LNCaP clone FGC (cell line): ENCODE measurements at places on chromosomes 7 and 10.

GRCh38 chr7:5406957-5407945 is 16.4 kb downstream of the TNRC18 start:
- DNase-seq: no peak

DNA sequence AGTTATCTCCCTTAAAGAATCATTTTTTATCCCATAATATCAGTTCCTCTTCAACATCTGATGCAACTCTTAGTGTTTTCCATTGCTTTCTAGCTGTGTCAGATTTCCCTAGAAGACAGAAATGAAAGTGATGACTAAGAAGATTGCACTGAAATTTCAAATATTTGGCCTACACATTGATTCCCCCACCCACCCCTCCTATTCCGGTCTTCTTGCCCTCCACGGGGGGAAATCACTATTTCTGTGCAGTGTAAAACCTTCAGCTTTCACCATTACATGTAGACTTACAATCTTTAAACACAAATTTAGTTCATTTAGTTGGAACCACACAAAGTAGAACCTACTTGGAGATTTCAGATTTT is 63.7 kb upstream of the IL6 start:
- DNase-seq: no peak

DNA sequence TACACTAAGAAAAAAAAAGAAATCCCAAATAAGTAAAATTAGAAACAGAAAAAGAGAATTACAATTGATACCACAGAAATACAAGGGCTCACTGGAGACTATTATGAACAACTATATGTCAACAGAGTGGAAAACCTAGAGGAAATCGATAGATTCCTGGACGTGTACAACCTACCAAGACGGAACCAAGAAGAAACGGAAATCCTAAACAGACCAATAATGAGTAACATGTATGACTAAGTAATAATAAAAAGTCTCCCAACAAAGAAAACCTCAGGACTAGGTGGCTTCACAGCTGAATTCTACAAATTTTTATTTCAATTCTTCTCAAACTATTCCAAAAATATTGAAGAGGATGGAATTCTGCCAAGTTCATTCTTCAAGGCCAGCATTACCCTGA is 13.9 kb downstream of the DIP2C start:
- no peak for DNase-seq

DNA sequence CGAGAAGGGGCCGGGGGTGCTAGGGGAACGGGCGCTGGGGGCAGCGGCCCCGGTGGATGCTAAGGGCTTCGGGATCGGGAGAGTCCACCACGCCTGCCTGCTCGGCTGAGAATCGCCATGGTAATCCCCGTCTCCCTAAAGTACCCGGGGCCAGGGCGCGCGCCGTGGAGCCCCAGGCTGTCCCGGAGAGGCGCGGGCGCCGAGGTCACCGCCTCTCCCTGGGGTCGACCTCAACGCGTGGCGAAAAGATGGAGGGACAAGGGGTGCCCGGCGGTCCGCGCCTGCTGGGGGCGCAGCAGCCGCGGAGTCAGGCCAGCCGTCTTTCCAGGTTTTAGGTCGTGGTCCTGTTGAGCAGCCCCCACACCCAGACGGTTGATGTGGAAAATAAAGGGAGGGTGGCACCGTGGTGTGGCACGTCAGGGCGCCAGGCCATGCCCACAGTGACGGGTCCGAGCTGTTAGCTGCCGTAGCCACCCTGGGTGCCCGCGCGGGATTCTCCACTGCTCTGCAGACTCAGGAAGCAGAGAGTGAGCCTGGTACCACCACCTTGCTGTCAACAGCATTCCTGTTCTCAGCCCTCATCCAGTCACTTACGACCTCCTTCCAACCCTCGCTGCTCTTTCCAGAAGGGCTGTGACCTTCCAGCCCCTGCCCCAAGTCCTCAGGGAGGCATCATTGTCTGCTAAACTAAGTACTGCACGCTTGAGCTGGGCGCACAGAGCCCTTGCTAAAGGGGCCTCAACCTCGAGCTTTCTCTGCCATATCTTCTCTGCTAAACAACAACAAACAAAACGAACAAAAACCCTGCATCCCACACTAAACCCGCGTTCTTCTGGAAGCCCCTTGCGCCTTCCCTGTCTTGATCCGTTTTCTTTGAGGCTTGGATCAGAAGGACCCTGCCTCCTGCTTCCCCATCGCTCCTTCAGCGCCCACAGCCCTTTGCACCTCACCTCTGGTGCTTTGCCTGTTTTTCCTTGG is 666 bp downstream of the SMKR1 start:
- no peak for DNase-seq

DNA sequence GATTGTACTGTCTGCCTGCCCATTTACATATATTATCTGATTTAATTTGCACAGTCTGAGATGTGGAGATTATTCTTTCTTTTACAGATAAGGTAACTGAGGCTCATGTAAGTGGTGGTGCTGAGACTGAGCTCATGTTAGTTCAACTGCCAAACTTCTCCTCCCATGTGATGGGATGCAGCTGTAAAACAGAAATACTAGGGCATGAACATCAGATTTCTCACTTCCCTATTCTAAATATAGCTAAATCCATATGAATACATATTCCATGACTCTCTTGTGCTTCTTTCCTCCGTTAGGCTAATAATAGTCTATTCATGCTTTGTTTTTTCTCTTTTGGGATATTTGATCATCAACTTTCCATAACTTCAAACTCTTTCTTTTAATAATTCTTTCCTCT is 84.7 kb downstream of the PTPRZ1 start:
- no peak for DNase-seq

DNA sequence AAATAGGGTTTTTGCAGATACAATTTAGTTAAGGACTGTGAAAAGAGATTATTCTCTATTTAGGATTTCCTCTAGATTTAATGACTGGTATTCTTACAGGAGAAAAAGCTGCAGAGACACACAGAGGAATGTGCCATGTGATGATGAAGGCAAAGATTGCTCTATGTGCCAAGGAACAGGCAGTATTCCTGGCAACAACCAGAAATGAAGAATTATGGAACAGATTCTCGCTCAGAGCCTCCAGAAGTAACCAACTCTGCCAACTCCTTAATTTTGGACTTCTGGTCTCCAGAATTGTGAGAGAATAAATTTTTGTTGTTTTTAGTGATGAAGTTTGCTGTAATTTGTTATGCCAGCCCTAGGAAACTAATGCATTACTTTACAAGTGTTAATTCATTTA is 307.6 kb upstream of the SEMA3A start:
- DNase-seq: no peak

GRCh38 chr7:125592331-125592730 is 662.7 kb upstream of the POT1 start:
- no peak for DNase-seq

DNA sequence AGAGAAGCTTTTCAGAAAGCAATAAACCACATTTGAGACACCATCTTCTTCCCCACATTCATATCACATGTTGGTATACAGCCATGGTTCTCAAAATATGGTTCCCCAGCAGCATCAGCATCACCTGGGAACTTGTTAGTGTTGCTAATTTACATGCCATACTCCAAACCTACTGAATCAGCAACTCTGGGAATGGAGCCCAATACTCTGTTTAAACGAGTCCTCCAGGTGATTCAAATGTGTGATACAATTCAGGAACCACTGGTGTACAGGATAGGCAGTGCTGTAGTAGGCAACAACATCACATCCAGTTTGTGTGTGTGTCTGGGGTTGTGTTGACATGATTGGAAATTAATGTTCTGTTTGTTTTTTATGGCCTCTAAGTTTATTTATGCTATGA is 47.7 kb downstream of the ZNF277 start:
- DNase-seq: peak; percentile 37

DNA sequence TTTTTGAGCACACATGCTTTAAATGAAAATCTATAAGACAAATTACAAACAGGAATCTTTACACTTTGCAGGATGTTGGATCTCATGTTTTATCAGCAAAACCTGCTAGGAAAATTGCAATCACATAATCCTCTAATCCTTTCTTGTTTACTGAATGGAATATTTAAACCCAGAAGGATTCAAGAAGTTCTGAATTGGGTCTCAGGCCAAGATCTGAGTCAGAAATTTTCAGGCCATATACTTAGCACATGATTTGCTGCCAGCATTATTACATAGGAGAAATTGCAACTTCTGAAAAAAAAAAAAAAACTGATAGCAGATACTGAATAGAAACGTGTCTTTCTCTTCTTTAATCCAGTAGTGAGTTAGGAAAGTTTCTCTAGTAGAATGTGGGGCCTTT is 1005.3 kb upstream of the POT1 start:
- DNase-seq: no peak

DNA sequence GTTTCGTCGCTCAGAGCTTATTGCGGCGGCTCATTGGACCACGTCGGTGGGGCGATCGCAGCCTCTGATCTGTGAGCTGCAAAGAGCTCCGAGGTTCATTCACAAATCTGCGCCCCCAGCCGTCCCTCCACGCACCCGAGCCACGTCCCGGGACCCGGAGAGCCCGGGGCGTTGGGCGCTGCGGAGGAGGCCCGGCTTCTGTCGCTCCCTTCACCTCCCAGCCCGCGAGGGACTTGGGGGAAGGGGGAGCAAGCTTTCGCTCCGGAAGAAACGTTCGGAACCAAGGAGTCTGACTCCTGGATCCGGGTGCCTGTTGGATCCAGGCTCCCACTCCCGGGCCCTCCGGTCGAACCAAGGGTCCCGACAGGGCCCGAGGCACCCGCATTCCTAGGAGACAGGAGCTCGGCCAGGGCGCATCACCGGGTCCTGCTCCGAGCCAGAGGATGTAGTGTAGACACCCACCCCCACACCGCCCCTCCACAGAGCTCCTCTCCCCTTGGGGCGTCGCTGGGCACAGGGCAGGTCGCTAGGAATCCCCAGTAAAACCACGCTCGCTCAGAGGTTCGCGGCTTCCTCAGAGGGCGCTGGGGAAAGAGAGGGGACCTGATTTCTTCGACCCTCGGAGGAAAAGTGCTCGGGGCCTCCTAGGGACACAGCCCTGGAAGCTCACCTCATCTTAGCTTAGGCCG is 7.9 kb upstream of the EN2 start:
- no peak for DNase-seq

DNA sequence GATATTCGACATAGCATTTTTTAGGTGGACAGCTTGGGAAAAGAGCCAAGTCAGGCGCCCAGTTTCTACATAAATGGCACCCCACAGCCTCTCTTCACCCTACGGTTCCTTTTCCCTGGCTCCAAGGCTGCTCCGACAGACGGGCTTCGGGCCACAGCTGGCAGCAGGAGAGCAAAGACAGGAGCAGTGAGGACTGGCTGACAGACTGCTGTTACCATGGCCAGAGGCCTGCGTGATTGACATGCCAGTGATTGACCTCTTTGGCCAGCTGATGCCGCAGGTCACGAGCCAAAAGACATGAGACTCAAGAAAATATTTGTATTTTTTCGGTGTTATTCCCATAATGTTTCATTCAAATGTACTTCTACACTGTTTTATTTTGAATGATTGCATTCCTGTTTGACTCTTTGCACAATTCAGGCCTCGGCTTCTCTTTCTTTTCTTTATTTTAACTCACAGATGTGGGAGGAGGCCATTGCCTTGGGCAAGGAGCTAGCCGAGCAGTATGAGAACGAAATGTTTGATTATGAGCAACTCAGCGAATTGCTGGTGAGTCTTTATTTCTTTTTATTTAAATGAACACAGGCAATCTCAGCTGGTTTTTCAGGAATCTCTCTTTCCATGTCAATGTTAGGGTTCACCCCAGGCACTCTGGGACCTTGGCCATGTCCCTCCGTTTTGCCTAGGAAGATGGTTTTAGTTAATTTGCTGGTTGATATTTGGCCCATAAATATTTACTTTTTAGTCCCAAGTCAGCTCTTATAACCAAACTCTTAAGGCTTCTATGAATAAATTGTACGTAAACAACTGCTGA is 146.3 kb upstream of the NPS start:
- DNase-seq: no peak

GRCh38 chr7:36971515-36972139 is 247.3 kb upstream of the AOAH start:
- DNase-seq: peak; percentile 74

DNA sequence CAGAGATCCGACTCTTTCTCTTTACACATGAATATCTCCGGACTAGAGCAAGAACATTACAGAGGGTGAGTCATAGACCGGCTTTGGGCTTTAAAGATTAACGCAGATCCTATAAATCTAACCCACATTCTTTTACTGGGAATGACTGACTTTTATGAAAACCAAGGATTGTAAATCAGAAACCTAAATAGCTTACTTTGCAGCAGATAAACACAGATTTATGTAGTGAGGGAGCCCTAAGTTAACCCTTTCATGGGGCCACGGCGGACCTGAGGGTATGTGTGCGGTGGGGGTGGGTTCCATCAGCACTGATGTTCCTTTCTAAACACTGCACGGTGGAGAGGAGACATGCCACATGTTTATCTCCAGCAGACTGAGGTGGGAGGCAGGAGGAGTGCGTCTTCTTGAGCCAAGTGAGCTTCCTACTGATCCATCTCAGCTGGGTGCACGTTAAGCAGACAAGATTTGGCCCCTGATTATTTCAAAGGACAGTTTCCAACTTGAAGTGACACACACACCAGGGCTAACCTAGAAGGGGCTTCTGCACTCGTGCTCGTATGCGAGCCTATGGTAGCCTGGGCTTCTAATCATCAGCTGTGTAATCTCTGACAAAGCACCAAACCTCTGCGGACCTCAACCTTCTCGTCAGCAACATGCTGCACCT is 127.6 kb downstream of the WDR11 start:
- DNase-seq: no peak

GRCh38 chr7:130009848-130010688 is 41.1 kb downstream of the ZC3HC1 start:
- DNase-seq: no peak

DNA sequence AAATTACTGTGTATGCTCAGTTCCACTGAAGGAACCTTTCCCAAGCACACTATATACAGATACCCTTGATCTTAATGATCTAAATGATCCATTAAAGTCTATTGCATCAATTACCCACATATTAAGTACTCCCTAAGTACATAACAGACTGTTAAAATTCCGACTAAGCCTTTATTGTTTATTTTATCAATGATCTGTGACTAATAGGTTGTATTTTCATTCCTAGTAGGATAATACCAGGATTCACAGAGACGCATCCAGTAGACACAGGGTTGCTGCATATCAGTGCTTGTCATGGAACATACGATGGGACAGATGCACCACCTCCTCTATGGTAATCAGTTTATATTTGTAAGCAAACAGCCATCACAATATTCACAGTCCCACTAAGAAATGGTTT is 159.6 kb upstream of the SLC26A5 start:
- DNase-seq: no peak

GRCh38 chr10:98332623-98333269 is 64.8 kb upstream of the LOXL4 start:
- DNase-seq: peak; percentile 81

DNA sequence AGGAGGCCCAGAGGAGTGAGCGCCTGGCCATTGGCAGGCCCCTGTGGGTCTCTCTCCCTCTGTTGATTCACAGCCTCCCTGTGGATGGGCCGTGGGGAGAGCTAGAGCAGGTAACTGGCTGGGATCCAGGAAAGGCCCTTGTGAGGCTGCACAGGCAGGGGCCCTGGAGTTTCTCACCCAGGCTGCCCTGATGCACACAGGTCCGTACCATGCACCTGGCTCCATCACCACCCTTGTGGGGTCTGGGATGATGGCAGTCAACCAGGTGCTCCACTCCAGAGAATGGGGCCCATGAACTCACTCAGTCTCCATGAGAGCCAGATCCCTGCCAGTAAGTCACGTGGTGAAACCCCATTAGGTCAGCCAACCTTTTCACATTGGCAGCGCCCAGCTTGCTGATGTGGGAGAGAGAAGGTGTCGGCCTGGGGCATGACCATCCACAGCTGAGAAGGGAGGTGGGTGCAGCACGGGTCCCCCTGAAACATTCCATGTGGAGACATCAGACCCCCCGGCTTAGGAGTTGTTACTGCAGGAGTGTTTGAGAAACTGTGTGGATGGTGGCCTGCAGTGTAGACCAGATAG is 320.8 kb downstream of the ADARB2 start:
- no peak for DNase-seq
